ENCODE measurements at places on chromosomes 7 and 10.

- DNase-seq: peak; percentile 68
Measured at GRCh38 chr10:123132576-123133477, 2.9 kb upstream of the HMX3 start.

GRCh38 chr10:30456266-30456665 is 22.3 kb downstream of the MAP3K8 start:
- DNase-seq: no peak

DNA sequence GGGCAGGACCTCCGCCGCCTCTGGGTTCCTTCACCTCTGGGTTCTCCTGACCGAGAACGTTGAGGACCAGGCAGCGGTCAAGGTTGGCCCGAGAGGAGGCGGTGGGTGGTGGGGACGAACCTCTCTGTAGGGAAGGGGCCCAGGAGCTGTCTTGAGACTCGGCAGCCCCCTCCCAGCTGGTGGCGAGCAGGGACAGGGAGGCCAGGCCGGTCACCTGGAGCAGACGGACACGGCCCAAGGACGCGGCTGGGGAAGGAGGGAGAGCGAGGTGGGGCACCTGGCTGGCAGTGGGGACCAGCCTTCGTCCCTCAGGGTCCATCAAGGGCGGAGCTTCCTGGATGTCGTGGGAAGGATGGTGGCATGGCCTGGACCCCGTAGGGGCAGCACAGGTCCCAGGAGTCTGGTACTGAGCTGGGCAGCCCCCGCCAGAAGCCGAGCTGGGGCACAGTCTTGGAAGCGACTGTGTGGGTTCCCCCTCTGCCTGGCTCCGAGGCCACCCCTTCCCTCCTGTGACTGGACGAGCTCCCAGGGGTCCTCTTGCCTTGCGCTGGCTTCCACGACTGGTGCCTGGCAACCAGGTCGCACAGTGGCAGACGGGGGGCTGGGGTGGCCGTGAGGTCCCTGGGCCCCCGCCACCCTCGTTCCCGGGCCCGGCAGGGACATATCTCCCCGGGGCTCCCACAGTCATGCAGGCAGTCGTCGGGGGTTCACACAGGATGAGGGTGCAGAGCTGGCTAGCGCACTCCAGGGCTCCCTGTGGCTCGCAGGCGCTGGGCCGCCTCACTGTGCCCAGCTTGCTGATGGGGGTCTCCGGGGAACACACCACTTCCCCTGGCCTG is 89.9 kb downstream of the DNAJB6 start:
- DNase-seq: no peak

DNA sequence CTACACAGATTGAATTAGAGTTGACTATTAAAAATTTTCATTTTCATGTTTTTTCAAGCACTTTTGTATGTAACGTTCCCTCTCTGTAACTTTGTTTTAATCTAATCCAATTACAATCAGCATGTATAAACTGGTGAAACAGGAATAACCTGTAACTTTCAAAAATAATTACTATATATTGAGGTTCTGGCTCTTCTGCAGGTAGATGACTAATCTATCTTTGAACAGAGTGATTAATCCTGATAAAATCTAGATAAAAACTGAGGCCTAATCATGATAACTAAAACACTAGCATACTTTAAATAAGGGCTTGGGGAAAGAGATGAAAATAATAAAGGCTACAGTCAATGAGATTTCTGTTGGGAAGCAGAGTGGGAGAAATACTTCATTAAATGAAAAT is 101.6 kb upstream of the KCND2 start:
- no peak for DNase-seq

- peak; percentile 17 for DNase-seq
Measured at GRCh38 chr7:23938937-23939552, 229.0 kb downstream of the STK31 start.

DNA sequence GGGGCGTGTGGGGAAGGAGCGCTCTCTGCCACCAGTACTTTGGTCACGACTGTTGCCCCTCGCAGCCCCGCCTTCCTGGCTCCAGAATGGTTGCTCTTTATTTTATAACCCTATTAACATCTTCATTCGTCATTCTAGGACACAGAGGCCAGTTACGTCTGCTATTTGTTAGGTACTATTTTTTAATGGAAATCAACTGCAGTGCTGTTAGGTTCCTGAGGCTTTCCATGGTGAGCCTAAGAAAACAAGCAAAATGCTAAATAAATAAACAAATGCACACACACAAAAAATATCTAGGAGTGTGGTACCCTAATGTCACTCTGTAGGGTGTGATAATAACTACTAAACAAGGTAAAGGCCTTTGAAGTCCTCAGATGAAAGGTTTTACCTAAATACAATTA is 71.1 kb downstream of the SLC37A3 start:
- no peak for DNase-seq

DNA sequence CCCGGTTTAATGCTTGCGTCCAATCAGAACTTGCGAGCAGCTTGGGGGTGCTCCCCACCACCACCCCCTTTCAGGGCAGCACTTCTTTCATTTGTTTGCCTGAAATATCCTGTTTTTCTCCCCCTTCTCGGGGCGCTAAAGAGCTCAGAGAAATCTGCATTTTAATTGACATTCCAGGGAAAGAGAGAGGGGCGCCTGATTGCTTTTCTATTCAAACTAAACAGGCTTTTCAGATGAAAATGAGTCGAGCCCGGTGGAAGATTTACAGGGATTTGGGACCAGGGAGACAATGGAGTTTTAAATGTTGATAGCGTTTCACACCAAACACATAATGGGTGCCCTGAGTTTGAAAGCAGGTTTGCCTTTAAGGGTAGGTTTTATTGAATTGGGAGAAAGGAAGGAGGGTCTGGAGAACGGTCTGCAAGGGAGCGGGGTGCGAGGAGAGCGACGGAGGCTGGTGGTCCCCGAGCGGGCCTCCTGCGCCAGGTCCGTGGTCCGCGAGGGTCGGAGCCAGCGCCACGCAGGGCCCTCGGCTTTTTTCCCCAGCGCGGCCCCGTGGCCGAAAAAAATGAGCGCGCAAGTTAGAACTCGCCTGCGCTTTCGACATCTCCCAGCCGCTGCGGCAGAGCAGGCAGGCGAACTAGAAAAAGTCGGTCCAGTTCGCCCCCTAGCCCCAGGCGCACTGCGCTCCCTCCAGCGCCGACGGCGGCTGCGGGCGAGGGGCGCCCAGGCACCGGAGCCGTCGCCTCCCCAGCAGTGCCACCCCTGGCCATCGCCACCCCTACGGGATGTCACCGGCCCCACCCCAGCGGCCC is 1.3 kb downstream of the FGFR2 start:
- no peak for DNase-seq

- peak; percentile 46 for DNase-seq
Measured at GRCh38 chr10:126262233-126262838, 125.9 kb downstream of the ADAM12 start.

- peak; percentile 10 for DNase-seq
Measured at GRCh38 chr7:4479367-4480039, 202.6 kb upstream of the FOXK1 start.

DNA sequence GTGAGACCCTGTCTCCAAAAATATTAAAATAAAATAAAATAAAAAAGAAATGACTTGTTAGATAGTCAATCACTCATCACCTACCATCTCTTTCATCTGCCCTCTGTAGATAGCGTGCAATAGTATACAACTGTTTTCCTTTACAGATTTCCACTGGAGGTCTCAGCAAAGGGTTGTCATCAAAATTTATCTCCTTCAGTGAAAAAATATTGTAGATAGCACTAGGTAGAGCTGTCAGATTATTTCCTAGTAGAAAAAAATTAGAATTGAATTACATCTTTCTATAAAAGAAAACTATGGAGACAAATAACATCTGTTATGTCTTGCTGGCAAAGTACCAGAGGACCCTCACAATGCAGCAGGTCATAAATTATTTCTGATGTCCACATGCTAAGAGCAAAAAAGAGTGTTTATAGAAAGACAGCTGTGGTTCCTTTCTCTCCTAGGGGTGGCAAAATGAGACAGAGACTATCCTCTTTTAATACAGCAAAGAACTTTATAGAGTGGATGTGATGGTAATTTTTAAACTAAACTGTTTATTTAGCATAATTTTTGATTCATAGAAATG is 16.3 kb upstream of the CYP51A1 start:
- no peak for DNase-seq

DNA sequence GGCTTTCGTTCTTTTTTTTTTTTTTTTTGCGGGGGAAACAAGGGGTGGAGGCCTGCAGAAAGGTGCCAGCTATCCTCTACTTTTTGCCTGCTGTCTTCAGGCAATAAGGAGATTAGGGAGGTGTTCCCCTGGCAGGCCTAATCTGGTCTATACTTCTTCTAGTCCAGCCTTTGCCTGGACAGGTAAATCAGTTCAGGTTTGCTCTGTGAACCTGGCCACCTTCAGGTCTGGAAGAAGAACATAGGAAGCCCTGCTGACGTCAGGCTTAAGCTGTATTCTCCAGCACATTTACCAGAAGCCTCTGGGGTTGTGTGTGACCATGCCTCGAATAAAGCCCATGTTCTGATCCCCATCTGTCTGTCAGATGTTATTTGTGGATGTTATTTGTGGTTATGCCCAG is 115.4 kb downstream of the SDK1 start:
- no peak for DNase-seq

- peak; percentile 34 for DNase-seq
Measured at GRCh38 chr7:32536585-32536984, 41.3 kb downstream of the AVL9 start.

DNA sequence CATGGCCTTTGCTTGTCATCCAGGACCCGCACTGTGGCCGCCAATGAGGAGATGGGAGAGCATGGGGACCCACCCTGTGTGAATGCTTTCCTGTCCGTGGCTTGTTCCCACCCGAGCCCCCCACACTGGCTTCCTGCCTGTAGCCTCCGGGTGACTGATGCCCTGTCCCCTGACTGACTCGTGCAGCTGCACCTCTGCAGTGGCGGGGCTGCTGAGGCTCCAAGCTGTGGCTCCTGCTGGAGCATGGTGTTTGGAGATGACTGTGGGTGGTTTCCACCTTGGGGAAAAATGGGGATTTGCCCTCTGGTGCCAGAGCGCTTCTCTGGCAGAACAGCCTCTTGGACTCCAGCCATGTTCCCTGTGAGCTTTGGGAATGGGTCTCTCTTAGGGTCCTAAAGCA is 2.1 kb downstream of the CAMK1D start:
- DNase-seq: no peak

DNA sequence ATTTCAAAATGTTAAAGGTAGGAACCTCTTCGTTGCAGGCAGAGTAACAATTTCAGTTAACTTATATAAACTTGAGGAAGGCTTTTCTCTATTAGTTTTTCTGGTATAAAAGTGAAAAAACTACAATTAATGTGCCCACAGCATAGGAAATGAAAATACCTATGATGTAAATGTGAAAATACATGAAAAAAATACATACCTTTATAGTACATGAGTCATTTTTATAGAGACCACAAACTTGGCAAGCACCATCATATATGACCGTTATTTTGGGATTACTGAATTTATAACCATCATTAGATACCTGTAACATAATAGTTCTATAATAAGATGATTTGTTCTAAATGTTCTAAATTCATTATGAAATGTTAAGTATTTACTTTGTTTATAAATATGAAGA is 42.7 kb downstream of the VWDE start:
- DNase-seq: no peak

DNA sequence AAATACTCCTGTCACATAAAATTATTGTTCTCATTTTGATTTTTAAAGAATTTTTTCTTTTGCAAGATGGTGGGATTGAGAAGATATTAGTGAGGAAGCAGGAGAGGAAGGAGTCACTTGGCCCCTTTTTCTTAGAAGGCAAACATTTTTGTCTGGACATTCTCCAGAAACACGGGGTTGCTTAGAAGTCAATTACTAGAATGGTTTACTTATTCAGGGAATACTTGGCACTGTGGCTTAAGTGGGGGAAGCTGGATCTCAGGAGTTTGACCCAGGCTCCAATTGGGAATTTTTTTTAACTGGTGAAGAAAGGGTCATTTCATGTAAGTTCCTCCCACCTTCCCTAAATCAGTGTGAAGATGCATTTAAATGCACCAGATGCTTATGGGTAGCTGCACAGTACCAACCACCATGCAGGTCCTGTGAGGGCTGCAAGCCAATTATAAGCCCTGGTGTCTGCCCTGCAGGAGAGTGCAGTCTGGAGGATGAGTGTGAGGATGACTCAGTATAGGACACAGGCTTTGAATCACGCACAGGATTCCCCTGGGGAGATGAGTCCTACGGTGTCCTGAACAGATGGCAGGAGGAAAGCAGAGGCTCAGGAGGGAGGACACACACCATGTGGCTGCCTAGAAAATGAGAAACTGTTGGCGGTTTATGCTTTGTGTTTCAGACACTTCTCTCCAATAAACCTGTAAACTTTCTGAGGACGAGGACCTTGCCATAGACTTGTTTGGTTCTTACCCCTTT is 299.1 kb downstream of the PLXNA4 start:
- DNase-seq: no peak

Data from fibroblast of gingiva (primary cell).